ENCODE measurements at places on chromosomes 7 and 10.
A peak's percentile ranks its signal among the peaks of the same experiment; 100 is the strongest.

GRCh38 chr10:26837139-26837538, 23.6 kb downstream of the ABI1 start:
- no peak for DNase-seq

DNA sequence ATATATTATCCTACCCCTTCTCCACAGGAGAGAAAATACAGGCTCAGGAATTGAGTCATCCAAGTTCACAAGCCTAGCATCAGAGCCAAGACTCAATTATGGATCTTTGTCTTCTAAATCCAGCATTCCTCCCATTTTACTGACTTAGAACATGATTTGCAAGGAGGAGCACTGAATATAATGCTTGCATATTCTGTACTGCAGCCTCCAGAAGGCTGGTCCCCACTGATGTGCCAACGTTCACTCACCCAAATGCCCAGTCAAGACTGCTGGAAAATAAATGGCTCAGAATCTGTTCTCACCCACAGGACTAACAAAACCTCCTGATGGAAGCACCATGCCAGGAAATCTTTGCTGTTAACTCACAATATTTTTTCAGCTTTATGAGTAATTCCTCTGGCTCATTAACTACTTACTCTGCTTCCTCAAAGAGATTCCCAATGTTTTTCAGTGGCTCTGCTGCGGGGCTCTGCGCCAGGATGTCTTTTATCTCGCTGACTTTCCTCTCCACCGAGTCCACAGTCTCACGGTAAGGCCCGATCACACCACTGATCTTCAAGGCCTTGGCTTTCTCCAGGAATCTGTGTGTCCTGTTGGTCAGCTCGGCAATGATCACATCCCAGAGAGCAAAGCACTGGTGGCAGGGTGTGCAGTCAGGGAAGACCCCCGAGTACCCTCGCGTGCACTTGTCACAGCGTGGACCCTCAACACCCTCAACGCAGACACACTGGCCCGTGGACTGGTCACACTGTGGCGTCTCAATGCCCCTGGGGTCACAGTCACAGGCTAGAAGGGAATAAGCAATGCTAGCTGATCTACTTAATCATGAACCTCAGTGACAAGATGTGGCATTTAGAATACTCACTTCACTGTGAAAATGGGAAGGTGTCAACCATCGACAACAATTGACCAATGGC, 48.8 kb downstream of the DLD start:
- peak; percentile 61 for DNase-seq

GRCh38 chr10:20768843-20769242, 128.3 kb downstream of the NEBL start:
- DNase-seq = no peak

DNA sequence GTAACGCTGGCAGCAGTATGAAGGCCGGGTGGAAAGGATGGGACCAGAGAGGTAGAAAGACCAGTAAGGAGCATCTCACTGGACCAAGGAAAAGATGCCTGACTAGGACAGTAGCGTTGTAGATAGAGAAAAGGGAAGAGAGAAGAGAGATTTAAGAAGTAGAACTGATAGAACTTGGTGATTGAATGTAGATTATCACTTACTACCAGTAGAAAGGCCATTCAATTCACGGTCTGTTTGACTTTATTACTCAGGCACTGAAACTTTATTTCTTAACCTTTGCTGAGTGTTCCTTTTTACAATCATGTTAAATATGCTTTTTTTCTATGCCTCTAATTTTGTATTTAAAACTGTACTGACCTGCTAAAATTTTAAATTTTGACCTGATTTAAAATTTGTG, 12.2 kb downstream of the MCU start:
- no peak for DNase-seq

GRCh38 chr7:79176859-79177477, 276.5 kb downstream of the MAGI2 start:
- peak; percentile 32 for DNase-seq

Data from amniotic stem cell (primary cell).